ENCODE measurements at places on chromosomes 11 and 22.

DNA sequence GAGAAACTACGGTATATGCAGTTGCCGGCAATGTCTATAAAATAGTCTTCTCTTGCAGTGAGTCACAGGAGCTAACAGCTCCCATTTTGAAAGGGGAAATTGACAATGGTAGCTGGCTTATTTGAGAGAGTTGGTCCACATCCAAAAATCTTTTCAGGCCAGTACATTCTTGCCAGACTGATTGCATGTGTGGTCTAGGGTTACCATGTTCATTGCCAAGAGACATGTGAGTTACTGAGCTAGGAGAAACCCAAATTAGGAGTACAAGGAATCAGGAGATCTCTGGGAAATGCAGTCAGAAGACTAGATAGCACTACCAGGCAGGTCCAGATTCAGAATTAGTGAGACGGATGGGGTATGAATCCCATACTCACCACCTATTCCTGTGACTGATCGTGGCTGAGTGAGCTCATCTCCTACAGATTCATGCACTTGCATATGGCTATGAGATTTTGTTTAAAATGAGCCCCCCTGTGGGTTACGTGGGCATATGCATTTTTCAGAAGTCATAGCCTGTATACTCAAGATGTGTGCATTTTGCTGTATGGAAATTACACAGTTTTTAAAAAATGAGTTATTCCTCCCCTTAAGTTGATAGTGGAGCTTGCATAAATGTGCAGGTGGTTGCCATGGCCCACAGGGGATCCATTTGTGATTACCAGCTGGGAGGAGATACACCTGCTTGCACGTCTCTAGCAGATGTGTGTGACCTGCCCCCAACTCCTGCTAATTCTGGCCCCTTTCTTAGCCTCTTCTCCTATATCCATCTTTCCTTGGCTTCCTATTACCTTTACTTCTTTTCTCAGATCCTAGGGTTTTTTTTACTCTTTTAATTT, 102.7 kb downstream of the COMMD9 start:
- no peak for DNase-seq

GRCh38 chr11:47857485-47857884, 9.3 kb upstream of the NUP160 start:
- DNase-seq, result no peak

- no peak for DNase-seq
These were observed 8.0 kb downstream of the ARFGAP3 start for GRCh38 chr22:42848941-42849550.

GRCh38 chr11:92528001-92528400, 303.4 kb downstream of the FAT3 start:
- DNase-seq, result no peak

DNA sequence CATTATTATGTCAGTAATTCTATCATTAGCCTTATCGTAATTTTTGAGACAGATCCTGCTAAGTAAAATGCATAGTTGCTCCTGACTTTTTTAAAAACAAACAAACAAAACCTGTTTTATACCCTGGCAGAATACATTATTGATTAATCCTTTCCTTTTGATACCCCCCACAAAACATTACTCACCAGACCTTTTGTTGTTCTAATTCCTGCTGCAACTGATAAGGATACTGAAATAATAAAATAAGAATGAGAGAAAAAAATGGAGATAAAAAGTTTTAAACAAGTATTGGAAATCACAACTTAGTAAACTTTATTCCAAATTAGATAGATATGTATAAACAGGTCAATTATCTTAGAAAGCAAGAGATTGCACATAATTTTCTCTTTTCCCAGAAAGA, 28.6 kb downstream of the MS4A4E start:
- no peak for DNase-seq

DNA sequence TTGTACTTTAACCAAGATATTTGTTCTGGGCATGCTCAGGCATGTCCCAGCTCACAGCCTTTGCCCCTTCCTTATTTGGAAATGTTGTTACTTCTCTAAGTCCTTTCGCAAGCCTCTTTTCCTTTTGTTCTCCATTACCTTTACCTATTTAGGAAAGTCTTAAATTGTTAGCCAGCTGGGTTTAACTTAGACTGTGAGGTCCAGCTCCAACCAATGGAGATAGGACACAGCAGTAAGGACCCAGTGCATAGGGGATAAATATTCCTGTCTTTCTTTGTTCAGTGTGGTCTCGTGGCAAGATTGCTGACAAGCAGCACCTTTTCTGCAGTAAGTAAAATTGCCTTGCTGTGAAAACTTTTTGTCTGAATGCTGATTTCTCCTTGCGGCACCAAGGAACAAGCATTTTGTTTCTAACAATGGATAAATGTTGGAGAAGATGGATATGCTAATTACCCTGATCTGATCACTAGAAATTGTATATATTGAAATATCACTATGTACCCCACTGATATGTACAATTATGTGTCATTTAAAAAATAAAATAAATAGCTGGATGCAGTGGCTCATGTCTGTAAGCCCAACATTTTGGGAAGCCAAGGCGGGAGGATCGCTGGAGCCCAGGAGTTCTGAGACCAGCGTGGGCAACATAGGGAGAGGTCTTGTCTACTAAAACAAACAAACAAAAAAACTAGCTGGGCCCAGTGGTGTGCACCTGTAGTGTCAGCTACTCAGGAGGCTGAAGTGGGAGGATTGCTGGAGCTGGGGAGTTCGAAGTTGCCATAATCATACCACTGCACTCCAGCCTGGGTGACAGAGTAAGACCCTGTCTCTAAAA, 31.9 kb upstream of the FTH1 start:
- no peak for DNase-seq

- DNase-seq, result no peak
These were observed 3.5 kb downstream of the LRRC56 start for GRCh38 chr11:540583-541432.

DNA sequence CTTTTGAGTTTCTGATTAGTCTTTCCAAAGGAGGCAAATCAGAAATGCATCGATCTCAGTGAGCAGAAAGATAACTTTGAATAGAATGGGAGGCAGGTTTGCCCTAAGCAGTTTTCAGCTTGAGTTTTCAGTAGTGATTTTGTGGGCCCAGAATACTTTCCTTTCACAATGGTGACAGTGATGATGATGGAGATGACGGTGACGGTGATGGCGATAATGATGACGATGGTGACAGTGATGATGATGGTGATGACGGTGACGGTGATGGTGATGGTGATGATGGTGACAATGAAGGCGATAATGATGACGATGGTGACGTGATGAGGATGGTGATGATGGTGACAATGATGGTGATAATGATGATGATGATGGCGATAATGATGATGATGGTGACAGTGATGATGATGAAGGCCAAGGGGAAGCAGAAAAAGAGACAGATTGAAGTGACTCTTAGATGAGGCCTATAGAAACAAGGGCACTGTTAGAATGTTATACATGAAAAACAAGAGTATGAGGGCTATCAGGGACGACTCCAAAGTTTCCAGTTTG, 153.4 kb upstream of the B3GAT1 start:
- DNase-seq, result no peak

- DNase-seq, result no peak
These were observed 305.2 kb downstream of the RAB38 start for GRCh38 chr11:87870086-87870485.

- no peak for DNase-seq
These were observed 61.4 kb downstream of the DDX10 start for GRCh38 chr11:108726077-108726800.

DNA sequence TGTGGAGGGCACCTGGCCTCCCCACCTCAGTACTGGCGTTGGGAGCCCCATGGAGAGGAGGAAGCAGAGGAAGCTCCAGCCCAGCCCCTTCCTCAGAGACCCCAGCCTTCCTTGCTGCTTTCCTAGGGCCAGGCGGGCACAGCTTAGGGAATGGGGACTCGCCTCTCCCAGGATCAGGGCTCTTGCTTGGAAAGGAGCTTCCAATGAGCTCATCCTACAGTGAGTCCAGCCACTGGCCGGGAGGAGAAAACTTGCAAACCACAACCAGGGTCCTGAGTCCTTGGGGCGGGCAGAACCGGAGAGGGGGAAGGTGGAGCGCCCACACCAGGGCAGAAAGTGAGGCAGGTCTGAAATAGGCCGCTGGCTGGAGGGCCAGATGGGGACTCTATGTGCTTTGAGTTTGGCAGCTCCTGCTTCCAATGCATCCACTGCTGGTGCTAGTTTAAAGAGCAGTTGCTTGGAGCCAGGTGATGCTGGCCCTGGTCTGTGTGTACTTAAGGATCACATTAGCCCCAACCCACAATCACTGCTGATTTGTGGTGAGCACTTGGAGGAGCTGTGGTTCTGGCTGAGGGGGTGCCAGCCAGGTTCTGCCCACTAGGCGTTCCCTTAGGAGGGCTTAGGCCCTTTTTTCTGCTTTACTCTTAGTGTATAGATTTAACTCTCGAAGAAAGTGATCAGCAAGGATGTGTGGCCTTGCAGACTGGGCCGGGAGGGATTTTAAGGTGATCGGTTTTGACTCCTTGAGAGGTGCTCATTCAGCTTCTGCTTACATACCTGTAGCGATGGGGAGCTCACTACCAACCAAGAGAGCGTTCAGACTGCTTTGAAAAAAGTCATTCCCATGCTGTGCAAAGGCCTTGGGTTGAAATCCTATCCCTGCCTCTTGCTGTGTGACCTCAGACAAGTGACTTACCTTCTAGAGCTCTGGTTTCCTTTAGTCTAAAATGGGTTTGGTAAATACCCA, 81.9 kb downstream of the TP53I11 start:
- no peak for DNase-seq

GRCh38 chr22:26316732-26317285, 112.3 kb upstream of the ASPHD2 start:
- no peak for DNase-seq

DNA sequence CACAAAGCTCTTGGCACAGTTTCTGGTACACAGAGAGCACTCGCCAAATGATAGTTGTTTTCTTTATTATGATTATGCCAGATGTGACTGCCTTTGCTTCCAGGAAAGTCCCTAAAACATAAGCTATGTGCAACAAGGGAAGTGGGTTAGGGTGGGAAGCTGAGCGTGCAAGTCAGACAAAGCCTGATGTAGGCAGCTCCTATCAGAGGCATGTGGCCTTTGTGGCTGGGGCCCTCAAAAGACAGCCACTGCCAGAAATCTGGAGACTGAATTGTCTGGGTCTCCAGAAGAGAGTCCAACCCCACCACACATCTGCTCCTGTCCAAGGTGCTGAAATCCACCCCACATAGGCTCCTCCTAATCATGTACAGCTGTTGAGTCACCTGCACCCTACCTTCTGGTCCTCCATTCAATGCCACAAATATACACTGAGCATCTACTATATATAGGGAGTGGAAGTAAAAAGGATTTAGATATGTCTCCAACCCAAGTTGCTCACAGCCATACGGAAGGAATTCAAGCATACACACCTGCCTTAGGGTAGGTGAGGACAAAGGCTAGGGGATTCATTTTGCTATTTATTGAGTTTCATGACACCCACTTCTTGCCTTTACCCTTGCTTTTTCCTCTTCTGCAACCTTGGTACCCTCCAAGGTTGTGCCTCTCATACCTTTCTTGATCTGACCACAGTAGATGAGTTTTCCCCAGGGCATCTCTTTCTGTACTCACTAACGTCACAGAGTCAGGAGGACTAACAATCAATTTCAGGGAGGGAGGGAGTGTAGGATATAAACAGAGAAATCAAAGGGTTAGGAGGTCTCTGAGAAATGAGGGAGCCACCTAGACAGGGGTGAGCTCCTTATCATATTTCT, 12.4 kb downstream of the SEC14L3 start:
- no peak for DNase-seq

DNA sequence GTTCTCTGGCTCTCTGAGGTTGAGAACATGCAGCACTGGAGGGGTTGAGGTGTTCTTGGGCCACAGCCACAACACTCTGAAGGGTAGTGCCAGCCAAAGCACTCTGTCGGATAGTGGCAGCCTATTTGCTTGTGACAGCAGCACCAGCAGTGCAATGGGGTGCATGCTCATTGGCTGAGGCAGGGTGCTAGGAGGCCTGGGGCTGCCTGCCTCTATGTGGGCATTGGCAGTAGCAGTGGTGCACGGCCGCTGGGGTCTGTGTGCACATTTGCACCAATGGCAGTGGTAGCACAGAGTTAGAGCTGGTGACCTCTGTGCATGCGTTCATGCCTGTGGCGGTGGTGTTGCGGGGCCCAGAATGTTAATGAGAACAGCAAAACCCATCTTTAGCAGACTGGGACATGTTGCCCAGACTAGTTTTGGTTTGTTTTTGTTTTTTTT, 25.4 kb downstream of the PI4KA start:
- no peak for DNase-seq

DNA sequence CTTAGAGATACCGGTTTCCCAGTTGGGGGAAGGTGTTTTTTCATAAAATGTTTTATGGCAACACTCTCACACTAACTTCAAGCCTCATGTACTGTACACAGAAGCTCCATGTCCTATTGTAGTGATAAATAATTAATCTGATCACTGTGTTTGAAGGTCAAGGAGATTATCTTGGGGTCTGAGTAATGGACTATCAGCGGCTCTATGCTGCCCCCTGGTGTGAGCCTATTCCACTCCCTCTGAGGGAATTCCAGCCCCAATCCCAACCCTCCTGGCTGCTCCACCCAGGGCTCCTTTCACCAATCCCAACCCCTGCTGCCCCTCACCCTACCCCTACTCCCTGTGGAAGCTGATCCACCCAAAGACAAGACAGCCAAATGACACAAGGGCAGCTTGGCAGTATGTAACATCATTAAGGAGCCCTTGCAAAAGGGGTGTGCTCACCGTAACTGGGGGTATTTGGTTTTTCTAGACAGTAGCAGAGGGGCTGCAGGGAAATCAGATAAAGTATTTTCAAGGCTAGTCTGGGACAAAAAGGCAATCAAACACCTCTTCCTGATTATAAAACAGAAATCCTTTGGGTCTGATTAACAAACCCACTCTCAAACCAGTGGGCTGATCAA, 22.3 kb downstream of the HPS4 start:
- peak; percentile 24 for DNase-seq
